Cortex of kidney (tissue), 1 donor: ENCODE measurements at places on chromosomes 6 and 20.

GRCh38 chr20:63898882-63899558 lies 4.1 kb downstream of the DNAJC5 start:
- no peak for DNase-seq

DNA sequence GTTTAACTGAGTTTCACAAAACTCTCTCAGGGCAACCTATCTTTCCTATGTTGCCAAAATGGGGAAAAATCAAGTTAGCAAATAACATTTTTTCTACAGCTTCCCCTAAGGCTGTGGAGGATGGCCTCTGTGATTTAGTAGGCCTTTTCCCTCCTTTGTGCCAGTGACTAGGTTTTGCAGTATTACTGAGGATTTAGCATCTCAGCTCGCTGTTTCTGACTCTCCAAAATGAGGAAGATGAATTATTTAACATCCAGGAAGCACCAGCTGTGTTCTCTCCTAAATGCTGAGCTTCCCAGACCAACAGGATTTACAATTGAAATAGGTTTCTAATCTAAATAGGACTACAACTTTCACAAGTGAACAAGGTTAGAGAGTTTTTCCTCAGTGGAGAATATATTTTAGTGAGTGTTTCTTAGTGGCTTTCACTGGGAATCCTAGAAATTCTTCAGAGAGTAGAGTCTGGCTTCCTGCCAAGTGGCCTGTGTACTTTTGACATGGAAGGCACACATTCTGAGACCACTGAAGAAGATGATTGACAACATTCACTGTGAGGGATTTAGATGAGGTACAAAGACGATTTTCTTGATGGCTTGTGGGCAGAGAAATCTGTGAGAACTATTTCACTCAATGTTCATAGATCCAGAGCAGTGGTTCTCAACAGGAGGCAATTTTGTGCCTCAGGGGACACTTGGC lies 62.4 kb downstream of the PTCHD4 start:
- DNase-seq: no peak

- DNase-seq: no peak
Measured at GRCh38 chr6:33668914-33669313, 42.6 kb downstream of the UQCC2 start.

DNA sequence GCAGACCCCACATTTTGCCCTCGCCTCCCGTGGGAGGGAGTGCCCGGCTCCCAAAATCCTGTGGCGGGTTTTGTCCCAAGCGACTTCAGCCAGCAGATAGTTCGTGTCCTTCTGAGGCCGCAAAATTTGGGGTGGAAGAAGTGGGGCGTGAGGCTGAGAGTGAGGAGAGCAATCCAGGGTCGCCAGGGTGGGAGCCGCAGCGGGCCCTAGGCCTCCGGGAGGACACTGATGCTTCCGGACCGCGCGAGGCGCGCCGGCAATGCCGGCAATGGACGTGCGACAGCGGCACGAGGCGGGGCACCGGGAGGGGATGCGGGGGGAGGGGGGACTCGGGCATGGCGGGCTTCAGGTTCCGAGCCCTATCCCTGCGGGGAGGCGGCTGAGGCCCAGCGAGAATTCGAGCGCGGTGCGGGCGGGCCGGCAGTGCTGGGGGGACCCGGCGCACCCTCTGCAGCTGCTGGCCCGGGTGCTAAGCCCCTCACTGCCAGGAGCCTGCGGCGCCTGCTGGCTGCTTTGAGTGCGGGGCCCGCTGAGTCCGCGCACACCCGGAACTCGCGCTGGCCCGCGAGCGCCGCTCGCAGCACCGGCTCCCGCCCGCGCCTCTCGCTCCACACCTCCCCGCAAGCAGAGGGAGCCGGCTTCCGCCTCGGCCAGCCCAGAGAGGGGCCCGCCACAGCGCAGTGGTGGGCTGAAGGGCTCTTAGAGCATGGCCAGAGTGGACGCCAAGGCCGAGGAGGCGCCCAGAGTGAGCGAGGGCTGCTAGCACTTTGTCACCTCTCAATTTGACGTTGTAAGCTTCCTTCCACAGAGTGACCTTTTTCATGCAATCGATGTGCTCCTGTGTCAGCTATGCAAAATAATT lies 143.8 kb downstream of the LPA start:
- DNase-seq: no peak
